ENCODE measurements at places on chromosomes 1 and 21.
A peak's percentile ranks its signal among the peaks of the same experiment; 100 is the strongest.

DNA sequence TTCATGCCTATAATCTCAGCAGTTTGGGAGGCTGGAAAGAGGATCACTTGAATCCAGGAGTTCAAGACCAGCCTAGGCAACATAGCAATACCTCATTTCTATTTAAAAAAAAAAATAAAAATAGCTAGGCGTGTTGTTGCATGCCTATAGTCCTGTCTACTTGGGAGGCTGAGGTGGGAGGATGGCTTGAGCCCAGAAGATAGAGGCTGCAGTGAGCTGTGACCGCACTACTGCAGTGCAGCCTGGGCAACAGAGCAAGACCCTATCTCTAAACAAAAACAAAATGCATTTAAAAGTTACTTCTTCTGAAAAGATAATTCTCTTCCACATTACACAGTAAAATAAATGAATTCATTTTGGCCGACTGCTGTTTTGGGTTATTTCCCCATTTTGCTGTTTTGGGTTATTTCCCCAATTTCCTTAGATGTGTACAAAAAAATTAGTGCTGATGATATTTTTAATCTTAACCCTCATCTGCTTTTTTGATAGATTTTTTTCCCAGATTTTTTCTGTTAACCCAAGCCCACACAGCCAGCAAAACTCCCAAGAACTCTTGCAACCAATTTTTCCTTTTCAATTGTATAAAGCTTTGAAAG is 23.0 kb upstream of the SAMSN1 start:
- DNase-seq: no peak

GRCh38 chr21:41634858-41635257 is 126.9 kb upstream of the TMPRSS2 start:
- DNase-seq: no peak

- DNase-seq: no peak
These were observed 25.0 kb downstream of the WNT4 start for GRCh38 chr1:22117851-22118250.

DNA sequence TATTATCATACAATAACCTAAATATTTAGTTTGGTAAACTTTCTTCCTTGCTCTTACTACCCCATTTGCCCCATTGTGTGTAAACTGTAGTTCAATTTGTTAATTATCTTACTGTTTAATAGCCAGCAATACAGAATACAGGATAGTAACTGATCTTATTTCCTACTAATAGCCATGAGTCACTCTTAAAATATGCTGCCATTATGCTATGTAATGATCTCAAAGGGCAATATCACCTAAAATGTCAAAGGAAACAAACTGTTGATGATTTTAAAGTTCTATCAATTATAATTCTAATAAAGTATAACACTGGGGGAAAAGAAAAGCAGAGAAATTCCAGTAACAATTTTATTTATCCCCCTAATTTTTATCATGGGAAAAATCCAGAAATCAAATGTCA is 4.3 kb downstream of the SLC30A1 start:
- no peak for DNase-seq

GRCh38 chr1:160264795-160265307 is 2.5 kb upstream of the DCAF8 start:
- no peak for DNase-seq

GRCh38 chr1:117541003-117541402 is 64.8 kb upstream of the TENT5C start:
- no peak for DNase-seq

GRCh38 chr1:209249280-209249670 is 334.2 kb upstream of the CAMK1G start:
- no peak for DNase-seq

- no peak for DNase-seq
These were observed 129.8 kb downstream of the PBX1 start for GRCh38 chr1:164688791-164689190.

GRCh38 chr1:159342761-159343425 is 40.8 kb downstream of the FCER1A start:
- no peak for DNase-seq

- DNase-seq: peak; percentile 82
These were observed at the start of gene COG2 for GRCh38 chr1:230642263-230642959. COG2 (plus strand) TSS chr1:230642481; CDS start chr1:230642607, 126 bp downstream.

- DNase-seq: peak; percentile 5
These were observed 642 bp upstream of the SLC16A1 start for GRCh38 chr1:112956544-112957132.

- DNase-seq: no peak
These were observed 627.6 kb downstream of the NPHP4 start for GRCh38 chr1:5364591-5364990.

- DNase-seq: no peak
These were observed 126.1 kb downstream of the CACHD1 start for GRCh38 chr1:64595871-64596515.

DNA sequence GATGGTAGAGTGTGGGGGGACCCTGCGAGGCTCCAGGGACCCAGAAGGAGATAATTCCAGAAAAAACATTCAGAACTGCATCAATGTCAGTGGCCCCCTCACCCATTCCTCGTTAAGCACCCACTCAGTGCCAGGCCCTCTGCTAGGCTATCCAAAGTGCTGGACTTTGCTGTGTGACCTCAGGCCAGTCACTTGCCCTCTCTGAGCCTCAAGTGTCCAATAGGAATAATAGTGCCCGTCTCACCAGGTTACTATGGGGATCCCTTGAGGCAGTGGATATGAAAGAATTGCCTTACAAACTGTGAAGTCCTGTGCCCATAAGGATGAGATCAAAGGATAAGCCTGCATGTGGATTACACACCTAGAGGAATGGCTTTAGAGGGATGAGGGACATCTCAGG is 83.4 kb downstream of the IGSF21 start:
- no peak for DNase-seq

DNA sequence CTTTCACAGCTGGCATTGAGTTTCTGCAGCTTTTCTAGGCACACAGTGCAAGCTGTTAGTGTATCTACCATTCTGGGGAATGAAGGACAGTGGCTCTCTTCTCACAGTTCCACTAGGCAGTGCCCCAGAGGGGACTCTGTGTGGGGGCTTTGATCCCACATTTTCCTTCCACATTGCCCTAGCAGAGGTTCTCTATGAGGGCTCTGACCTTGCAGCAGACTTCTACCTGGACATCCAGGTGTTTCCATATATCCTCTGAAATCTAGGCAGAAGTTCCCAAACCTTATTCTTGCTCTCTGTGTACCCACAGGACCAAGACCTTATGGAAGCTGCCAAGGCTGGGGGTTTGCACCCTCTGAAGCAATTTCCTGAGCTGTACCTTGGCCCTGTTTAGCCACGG is 2.4 kb upstream of the IFI44 start:
- no peak for DNase-seq

DNA sequence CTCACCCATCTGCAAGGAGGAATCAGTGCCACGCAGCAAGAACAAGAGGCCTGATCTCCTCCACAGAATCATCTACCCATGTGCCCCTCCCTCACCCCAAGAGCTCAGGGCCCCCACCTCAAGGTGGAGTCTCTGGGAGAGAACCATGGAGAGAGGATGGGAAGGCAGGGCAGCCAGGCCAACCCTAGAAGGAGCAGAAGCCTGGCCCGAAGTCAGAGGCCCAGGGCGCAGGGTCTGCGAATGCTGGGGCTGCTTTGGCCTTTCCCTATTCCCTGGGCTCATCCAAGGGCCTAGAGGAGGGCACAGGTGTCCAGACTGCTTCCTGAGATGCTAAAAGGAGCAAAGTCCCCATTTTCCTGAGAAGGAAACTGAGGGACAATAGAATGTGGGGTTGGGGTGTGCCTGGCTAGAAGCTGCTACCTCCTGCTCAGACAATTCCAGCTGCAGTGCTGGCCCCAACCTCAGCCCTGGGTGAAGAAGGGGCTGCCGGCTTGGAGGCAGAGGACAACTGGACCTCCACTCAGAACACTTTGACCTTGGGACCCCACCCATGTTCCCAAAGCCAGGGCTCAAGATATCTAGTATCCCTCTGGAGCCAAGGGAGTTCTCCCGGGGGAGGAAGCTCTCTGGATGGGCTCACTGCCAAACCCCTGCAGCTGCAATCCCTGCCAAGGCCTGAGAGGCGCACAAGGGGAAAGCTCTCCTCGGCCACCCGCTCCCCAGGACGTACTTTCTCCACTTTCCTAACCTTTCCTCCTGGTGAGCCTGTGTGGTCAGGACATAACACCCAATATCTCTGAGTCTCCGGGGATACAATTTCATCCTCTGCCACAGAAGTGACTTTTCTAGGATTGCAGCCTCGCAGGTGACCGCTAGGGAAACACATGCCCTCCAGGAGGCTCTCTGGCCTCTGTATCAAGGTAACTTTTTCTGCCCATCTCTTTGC is 16.6 kb upstream of the LEMD1 start:
- DNase-seq: no peak

DNA sequence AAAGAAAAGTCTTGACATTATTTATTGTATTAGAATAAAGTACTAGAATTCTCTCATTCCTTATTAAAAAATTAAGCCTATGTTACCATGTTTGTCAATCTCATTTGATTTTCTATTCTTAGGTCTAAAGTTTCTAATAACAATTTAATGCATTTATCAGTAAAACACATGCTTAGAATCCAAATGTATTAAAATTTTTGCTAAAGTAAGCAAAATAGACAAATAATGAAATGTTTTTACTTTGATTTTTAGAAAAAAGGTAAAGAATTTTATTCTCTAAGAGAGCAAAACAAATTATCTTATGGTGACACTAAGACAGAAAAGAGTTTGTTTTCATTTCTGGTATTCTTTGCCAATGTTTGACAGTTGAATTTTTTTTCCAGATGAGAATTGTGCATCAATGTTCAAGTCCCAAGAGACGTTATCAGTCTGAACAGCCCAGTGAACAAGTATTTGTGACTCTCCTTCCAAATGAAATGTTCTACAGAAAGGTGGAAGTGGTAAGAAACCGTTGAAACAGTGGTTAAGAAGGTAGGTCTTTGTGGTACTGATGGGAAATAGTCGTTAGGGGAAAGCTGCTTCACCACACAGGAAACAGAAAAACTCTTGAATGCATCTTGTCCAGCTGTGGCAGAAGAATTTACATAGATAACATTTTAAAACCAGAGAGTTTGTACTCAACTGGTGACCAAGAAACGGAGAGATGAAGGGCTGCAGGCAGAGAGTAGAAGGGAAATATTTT is 402.5 kb downstream of the PTPRC start:
- DNase-seq: no peak

- no peak for DNase-seq
These were observed 400.5 kb downstream of the GPATCH2 start for GRCh38 chr1:217230412-217230811.

DNA sequence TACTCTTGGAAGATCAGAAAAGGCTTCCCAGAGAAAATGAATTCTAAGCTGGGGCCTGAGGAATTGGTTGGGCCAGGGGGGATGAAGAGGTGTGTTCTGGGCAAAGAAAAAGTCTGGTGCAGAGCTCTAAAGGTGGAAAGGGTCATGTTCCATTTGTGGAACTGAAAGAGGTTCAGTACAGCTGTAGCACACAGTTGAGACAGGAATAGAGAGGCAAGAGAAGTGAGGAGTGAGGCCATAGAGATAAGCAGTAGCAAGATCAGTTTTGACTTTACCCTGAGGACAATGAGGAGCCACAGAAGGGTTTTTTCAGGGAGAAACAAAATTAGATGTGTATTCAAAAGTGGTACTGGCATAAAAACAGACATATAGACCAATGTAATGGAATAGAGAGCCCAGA is 30.3 kb upstream of the MUTYH start:
- no peak for DNase-seq

- DNase-seq: no peak
These were observed 72.5 kb downstream of the ZNF326 start for GRCh38 chr1:90067194-90067931.

DNA sequence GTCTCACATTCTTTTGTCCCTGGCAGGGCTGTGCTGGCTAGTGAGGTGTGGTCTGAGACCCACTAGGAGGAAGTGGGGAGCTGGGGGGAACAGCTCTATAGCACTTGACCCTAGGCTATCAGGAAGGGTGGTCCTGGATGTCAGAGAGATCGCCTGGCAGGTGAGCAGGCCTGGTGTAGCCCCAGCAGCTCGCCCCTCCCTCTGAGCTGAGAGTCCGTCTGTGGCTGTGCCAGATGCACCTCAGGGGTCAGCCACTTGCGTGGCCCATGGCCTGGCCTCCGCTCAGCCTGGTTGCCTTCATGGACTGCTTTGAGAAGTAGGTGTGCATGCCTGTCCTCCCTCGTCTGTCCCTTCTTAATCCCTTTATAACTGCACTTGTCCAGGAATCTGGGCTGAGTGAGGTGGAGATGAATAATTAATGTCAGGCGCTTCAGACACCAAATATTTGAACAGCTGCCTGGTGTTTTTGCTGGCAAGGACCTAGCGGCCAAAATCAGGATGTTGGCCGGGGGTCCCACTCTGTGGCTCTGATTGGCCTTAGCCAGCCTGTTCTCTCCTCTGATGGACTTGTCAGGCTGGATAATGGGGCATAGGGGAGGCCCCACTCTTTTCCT is 30.5 kb downstream of the TMEM53 start:
- no peak for DNase-seq

GRCh38 chr1:11617314-11617713 is 36.9 kb downstream of the FBXO2 start:
- no peak for DNase-seq

DNA sequence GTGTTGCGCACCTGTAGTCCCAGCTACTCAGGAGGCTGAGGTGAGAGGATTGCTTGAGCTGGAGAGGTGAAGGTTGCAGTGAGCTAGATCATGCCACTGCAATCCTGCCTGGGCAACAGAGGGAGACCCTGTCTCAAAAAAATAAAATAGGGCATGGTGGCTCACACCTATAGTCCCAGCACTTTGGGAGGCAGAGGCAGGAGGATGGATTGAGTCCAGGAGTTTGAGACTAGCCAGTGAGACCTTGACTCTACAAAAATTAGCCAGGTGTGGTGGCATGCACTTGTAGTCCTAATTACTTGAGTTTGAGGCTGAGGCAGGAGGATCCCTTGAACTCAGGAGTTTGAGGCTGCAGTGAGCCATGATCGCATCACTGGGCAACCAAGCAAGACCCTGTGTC is 9.7 kb downstream of the RPL11 start:
- DNase-seq: no peak

DNA sequence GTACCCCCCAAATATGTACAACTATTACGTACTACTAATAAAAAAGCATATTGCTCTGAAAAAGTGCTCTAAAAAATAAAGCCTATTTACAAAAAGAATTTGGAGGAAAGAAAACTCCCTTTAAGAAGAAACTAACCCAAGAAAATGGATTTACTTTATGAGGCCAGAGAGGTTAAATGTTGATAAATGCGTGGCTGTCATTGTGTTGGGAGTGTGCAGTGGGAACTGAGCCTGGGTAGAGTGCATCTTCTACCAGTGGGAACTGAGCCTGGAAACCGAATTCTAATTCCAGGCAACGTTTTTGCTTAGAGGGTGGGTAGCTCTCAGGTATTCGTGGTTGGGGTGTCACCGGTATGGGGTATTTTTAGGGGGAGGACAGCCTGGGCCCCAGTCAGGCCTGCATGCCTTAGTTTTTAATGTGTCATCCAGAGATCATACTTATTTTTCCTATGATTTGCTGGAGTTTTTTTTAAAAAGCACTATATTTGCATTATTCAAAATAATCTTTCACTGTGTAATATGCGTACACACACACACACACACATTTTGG is 24.1 kb upstream of the RNF187 start:
- no peak for DNase-seq

- DNase-seq: no peak
These were observed 8.5 kb upstream of the PRDM15 start for GRCh38 chr21:41887667-41888066.

Data from activated CD8-positive, alpha-beta memory T cell treated with anti-CD3 and anti-CD28 coated beads for 1 hour (primary cell).